ENCODE measurements at places on chromosomes 2 and 18.

- DNase-seq, result no peak
Observed at GRCh38 chr18:59954755-59955156, 55.0 kb downstream of the PMAIP1 start.

GRCh38 chr2:65647249-65647842, 214.9 kb upstream of the SPRED2 start:
- no peak for DNase-seq

DNA sequence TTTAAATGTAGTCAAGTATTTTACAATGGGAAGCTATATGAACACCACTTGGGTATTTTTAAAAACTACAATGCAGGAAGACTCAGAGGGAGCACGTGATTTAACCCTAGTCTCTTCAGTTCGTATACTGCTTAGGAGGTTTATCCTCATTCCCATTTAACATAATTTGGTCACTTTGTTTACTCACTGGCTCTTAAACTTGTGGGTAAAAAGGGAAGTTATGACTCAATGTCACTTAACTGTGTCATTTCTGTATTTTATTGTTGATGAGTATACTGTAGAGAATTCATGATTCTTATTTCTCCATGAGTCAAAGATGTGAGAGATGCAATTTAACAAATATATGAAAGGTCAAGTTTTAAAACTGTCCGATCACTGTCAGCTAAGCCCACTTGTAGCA, 48.2 kb downstream of the SLC66A3 start:
- DNase-seq, result no peak

DNA sequence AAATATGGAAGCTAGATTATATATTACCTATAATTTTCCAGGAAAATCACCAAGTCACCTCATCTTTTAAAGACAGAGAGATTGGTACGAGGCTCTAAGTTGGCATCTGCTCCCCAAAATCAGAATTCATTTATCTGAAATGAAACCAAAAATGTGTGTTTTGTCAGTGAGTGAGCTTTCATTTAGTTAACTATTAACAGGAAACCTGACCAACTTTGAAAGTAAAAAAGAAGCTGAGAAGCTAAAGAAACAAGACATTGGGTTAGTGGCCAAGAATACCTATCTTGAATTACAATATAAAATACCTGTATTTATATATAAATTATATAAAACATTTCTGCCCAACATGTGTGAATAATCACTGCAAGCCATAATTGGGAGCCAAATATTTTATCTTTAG, 1.9 kb downstream of the MPPE1 start:
- DNase-seq, result no peak

DNA sequence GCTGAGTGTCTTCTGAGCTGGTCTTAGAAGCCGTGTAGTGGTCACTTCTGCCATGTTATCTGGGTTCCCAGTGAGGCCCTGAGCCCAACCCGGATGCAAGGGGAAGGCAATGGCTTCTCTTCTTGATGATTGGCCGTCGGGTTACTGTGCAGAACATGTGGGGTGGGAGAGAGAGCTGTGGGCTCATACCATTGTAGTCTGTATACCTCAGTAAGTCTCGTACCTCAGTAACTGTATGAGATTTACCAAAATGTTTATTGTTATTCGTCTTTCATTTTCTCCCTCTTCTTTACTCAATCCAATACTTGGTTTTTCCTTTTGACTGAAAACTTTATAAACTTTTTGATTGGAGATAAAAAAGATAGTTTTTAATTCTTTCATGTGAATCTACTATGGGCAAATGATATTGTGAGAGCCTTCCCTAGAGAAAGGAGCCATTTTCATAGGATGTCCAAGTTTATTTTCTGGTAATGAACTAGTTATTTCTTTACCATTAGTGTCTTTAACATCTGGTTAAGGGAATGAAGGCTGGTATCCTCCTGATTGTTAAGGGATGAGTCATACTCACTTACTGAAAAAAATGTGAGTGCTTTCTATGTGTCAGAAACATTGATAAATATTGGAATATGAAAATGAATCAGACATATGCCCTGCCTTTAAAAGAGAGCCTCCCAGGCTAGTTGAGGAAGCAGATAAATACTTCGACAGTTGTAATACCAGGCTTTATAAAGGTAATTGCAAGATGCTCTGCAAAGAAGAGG, 129.9 kb downstream of the PRPF40A start:
- DNase-seq, result no peak

GRCh38 chr18:51622702-51623101, 425.2 kb upstream of the MEX3C start:
- DNase-seq, result no peak

Measured in caudate nucleus (tissue), 63 donors.